MV-4-11 (cell line): ENCODE measurements at places on chromosomes 5 and 9.
A peak's percentile ranks its signal among the peaks of the same experiment; 100 is the strongest.

DNA sequence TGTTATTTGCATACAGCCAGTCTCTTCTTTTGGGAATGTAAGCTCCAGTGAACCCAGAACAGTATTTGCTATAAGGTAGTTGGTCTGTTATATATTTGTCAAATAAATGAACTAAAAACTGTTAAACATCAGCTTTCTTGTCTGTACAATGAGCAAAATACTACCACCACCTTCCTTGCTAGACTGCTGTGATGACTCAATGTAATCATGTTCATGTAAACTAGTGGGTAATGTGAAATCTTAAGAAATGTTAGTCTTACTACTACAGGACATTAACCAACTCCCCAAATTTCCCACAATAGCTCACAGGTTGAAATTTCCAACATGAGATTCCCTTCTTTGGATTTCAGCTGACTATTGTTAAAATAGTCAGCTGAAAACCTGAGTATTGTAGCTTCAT, 176.1 kb downstream of the TRPM3 start:
- DNase-seq: no peak

DNA sequence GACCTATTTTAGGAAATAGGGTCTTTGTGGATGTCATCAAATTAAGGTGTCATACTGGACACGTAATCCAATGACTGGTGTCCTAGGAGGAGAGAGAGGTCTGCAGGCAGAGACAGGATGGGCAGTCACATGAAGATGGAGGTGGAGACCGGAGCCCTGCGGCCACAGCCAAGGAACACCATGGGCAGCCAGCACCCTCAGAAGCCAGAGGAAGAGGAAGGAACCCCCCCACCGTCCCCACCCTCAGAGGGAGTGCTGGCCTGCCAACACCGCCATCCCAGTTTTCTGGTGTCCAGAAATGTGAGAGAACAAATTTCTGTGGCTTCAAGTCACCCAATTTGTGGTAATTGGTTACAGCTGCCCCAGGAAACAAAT, 88.3 kb downstream of the NSUN2 start:
- no peak for DNase-seq

GRCh38 chr9:21251190-21251589, 11.4 kb upstream of the IFNA14 start:
- DNase-seq: no peak

DNA sequence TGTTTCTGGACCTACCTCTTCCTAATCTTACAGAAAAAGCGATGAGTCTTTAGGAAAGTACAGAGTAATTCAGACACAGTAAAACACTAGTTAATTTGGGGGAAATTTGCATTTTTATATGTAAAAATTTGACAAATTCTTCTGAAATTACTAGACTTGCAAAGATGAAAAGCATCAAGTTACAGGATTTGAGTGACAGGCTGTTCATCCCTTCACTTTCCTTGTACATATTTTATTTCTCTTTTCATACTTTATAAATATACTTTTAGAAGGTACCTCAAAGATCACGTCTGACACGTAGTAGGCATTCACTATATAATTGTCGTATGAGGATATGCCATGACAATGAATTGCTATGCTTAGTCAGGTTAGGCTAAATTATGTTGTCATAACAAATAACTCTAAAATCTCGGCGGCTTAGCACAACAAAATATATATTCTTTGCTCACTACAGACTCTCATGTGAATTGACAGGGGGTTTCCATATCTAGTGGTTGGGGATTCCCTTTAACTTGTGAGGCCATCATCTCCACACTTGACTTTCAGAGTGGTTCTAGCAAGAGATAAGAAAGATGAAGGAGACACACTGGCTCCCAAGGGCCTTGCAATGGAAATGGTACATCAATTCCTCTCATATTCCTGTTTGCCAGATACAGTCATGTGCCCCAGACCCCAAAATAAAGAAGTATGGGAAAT, 154.1 kb upstream of the TUT7 start:
- DNase-seq: no peak

DNA sequence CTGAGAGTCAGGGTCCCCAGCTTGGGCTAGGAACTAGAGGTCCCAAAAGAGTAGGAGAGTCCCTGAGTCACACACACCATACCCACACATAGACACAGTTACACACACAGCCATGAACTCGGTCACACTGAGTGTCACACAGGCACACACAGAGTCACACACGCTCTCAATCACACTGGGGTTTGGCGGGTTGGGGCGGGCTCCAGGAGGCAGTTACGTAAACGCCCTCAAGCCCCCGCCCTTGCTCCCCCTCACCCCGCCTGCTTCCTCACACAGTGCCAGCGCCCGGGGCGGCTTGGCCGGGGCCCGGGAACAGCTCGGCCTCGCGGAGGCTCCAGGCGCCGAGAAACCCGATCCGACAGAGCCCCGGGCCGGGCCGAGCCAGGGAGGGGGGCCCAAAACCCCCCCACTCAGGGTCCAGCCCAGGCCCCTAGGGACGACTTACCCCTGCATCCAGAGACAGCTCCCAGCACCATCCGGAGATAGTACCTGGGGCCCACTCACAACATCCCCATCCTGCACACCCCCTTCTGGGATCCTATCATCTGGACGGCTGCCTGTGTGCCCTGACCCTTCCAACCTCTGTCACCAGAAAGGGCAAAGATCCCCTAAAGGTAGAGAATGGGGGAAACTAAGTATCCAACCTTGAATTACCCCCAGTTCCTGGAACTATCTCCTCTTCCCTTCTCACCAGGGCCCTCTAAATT, 3.5 kb upstream of the CNTFR start:
- peak; percentile 18 for DNase-seq

DNA sequence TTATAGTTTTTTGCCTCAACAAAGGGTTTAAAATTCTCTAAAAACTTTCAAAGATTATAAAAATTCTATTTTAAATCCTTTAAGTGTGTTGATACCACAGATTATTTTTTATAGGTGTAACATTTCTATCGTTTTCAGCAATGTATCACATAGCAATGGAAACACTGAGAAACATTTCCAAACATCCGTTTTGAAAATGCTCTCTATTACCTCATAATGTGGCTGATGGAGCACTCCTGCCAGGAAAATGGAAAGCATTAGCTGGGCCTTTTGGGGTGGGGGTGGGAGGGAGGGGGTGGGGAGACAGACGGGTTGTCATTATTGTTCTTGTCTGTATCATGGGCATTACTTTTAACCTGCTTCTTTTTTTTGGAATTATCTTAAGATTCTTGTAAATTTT, 516.5 kb downstream of the ACTL7B start:
- DNase-seq: no peak

- DNase-seq: no peak
Observed at GRCh38 chr5:98977723-98978122, 48.9 kb upstream of the CHD1 start.

GRCh38 chr5:69509212-69509611, 16.6 kb downstream of the OCLN start:
- peak; percentile 84 for DNase-seq

GRCh38 chr5:93831449-93831848, 90.0 kb upstream of the POU5F2 start:
- no peak for DNase-seq

GRCh38 chr5:171478946-171479775, 59.7 kb downstream of the FGF18 start:
- DNase-seq: no peak

- no peak for DNase-seq
Observed at GRCh38 chr5:102138243-102138653, 157.8 kb downstream of the SLCO4C1 start.

DNA sequence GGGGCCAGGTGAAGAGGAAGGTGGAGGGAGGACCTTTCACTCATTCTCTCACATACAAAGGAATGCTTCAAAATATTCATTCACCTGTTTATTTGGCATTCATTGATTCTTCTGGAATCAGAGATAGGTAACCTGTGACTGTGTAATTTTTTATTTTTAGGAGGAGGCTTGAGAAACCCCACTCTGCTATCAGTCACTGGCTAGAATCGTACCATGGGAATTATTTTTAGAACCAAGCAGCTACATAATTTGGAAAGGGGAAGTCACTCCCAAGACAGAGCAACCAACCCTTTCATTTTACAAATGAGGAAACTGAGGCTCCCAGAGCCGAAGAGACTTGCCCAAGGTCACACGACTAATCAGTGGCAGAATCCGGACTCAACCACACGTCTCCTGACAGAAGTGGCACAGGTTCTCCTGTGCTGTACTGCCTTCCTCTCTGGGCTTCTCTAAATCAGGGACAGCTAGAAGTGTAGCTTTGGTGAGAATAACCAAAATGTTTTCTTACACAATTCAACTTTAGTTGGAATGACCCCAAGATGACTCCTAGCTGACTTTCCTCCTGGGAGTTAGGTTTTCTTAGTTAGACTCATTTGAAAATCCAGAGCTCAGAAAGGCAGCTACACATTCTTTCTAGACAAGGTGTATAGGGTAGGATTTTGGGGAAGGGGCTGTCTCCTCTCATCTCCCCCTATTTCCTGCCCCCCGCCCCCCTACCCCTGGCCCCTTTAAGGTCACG, 264.3 kb upstream of the PANK3 start:
- no peak for DNase-seq

- DNase-seq: no peak
Observed at GRCh38 chr5:149129181-149129580, 12.1 kb upstream of the ABLIM3 start.

DNA sequence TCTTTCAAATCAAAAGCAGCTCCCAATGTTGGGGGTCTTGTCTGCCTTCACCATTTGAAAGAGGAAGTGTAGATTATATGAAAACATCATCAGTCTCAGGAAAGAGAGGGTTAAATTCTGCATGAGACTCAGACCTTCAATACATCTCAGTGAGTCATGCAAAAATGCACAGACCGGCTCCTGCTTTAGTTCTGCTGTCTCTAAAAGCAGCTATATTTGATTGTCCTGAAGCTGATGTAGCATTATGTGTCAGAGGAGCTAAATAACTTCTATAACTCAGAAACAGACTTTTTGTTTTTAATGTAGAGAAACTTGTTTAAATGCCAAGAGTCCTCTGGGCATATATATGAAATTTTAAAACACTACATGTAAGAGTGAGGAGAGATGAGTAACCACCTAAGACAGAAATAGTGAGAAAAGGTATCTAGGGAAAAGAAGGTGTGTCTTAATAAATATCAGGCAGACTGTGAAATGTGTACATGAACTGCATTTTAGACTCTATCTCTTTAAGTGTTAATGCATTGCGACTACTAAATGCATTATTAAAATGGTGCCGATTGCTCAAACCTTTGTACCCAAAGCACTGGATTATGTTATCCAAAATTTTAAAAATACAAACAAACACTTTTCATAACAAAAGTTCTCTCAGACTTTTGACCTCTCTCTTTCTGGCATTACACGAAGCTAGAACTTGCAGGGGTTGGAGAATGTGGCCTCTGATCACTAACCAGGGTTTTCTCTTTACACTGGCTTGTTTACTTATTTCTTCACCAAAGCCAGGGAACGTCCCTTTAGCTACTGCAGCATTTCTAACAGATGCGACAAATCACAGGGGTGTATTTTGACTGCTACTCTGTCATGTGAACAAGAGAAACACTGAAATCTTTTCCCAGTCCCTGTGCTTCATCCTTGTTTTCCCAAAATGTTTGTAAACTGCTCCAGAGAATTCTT, 302.3 kb downstream of the ARL15 start:
- DNase-seq: peak; percentile 35

DNA sequence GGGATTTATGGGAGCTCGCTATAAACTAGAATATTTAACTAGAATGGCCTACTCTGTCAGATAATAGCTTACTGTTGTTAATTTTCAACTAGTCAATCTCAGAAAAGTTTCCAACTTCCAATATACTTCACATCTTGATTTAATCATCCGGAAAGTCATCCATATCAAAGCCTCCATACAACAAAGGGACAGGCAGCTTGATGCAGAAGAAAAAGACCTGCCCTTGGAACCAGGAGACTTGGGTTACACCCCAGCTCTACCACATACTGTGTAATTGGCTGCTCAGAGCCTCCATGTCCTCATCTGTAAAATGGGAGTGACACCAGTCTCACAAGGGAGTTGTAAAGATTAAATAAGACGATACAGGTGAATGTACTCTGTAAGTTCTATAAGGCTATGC, 1.9 kb downstream of the PTPN3 start:
- no peak for DNase-seq
